AG04449 (cell line): ENCODE measurements at places on chromosomes 7 and 10.

- DNase-seq: no peak
Measured at GRCh38 chr7:106569500-106569929, 91.4 kb downstream of the CCDC71L start.

DNA sequence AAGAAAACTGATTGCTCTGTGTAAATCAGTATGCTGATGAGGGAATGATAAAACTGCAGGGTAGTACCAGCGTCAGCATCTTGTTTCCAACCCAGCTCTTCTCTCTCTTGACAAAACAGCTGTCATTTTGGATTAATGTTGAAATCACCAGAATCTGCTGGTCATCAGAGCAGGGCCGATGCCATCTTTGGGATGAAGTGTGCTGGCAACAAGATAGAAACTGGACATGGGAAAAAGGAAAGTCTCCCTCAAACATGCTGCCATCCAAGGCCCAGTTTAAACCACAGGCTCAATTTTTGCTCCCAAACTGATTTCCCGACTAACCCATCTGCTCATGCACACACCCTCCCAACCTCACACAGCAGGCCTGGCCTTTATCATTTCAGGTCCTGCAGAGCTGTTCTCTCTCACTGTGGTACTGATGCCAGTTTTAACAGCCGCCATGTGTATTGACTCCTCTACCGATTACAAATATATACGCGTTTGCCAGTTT lies 285.2 kb downstream of the AUTS2 start:
- DNase-seq: no peak

GRCh38 chr10:128069351-128070051 lies 56.7 kb downstream of the MKI67 start:
- DNase-seq: peak; percentile 16

- DNase-seq: no peak
Measured at GRCh38 chr10:107423903-107424302, 259.4 kb upstream of the SORCS1 start.

DNA sequence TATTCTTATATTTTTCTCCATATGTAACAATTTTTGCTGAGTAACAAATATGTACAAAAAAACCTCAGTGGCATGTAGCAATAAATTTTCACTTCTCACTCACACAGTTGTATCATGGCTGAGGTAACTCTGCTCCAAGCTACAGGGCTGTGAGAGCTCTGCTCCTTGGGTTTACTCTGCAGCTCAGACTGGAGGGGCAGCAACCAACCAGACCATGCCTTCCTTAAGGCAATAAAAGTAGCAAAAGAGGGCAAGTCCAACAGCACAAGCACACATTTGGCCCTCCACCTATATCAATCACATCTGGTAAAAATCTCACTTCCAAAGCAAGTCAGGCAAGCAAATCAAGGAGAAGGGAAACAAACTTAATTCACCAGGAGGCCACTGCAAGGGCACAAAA lies 102.9 kb downstream of the CRPPA start:
- DNase-seq: no peak

- DNase-seq: no peak
Measured at GRCh38 chr7:13551503-13551902, 438.0 kb downstream of the ETV1 start.

DNA sequence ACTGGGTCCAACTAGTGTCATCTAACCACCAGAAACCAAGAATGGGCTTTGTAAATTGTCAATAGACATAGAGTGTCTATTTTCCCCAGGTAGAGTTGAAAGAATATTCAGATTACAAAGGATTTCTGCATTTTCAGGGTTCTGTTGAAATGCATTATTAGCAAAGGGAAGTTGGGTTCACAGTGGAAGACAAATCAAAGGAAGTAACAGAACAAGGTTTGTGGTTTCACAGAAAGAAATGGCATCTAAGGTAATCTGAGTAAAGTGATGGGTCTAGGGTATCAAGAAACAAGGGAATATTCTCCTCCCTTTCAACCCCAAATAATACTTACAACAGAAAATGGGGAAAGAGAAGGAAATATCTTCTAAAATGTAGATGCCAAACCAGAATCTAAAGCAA lies 25.8 kb downstream of the CEP41 start:
- DNase-seq: no peak

- peak; percentile 47 for DNase-seq
Measured at GRCh38 chr7:36128448-36129047, 24.5 kb upstream of the EEPD1 start.
